ENCODE measurements at places on chromosomes 12 and 14. TPM values are rescaled to one million over a fixed set of nuclear protein-coding genes. Genes with fewer than 3 reads are reported as not detected.

- no peak for DNase-seq
Measured at GRCh38 chr14:70885343-70886022, 21.8 kb upstream of the PCNX1 start.

Gene CDCA3
- 14.6 TPM for total RNA-seq

GRCh38 chr14:95515080-95515489 is 1.4 kb downstream of the SYNE3 start:
- no peak for DNase-seq

GRCh38 chr14:54251356-54251755 is 145.5 kb upstream of the CDKN3 start:
- DNase-seq = no peak

Gene ANO4
- total RNA-seq = 0.05 TPM
